Forelimb muscle (tissue), 1 donor: ENCODE measurements at places on chromosomes 1 and 21. TPM values are rescaled to one million over a fixed set of nuclear protein-coding genes. Genes with fewer than 3 reads are reported as not detected.

DNA sequence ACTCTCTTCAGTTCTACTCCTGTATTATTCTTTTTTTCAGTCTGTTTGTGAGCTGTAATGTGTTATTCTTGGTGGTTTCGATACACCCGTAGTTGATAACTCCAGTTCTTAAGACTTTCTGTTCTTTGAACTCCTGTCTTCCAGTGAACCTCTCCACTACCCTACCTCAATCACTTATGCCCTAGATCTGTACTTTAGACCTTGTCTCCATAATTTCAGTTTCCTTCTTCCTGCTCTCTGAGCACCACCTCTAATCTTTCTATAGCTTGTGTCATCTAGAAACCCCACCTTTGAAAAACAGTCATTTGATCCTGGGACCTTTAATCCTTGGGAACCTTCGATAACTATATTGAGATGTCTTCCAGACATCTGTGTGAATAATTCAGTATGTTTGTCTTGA is 159.3 kb downstream of the PIK3R3 start:
- no peak for DNase-seq

HMCN1 gene
- polyA plus RNA-seq = 13.6 TPM

GRCh38 chr21:45288441-45288841 is 746 bp upstream of the POFUT2 start:
- DNase-seq = no peak

DNA sequence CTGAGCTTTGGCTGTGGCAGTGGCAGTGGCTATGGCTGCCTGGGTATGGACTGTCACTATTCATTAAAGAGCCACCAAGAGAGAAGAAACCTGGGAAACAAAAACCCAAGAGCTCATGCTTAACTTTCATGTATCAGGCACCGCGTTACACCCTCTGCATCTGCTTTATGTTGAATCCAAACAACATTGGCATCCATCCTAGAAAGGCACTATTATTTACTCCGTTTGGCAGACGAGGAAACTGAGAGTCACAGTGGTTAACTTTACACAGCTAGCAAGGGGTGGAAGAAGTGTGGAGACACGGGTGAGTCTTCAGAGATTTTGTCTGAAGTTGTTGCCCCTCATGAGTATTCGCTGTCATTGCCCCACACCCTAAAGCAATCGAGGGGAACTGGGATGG is 63.8 kb downstream of the PLXNA2 start:
- no peak for DNase-seq

DNA sequence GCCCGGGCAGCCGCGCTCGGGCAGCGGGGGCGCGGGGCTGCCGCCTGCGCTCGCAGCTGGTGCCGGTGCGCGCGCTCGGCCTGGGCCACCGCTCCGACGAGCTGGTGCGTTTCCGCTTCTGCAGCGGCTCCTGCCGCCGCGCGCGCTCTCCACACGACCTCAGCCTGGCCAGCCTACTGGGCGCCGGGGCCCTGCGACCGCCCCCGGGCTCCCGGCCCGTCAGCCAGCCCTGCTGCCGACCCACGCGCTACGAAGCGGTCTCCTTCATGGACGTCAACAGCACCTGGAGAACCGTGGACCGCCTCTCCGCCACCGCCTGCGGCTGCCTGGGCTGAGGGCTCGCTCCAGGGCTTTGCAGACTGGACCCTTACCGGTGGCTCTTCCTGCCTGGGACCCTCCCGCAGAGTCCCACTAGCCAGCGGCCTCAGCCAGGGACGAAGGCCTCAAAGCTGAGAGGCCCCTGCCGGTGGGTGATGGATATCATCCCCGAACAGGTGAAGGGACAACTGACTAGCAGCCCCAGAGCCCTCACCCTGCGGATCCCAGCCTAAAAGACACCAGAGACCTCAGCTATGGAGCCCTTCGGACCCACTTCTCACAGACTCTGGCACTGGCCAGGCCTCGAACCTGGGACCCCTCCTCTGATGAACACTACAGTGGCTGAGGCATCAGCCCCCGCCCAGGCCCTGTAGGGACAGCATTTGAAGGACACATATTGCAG is 3.0 kb downstream of the ARTN start:
- no peak for DNase-seq

DNA sequence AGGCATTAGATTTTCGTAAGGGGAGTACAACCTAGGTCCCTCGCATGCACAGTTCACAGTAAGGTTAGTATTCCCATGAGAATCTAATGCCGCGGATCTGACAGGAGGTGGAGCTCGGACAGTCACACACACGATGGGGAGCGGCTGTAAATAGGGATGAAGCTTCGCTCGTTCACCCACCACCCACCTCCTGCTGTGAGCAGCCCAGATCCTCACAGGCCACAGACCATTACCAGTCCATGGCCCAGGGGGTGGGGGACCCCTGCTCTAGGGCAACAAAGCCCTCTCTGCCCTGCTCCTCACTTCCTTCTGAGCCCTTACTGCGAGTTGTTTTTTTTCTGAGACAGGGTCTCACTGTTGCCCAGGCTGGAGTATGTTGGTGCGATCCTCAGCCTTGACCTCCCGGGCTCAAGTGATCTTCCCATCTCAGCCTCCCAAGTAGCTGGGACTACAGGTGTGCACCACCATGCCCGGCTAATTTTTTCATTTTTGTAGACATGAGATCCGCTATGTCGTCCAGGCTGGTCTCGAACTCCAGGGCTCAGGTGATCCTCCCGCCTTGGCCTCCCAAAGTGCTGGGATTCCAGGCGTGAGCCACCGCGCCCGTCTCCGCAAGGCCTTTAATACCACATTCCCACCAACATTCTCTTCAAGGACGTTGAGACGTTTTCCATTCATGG is 21.3 kb downstream of the TRPM2 start:
- DNase-seq = no peak

- DNase-seq = no peak
These were observed 62.8 kb upstream of the BCAR3 start for GRCh38 chr1:93744299-93744988.

GRCh38 chr1:98502937-98503336 is 158.6 kb upstream of the SNX7 start:
- DNase-seq = no peak

AVPR1B gene
- polyA plus RNA-seq = 0.24 TPM

GRCh38 chr1:1616838-1617237 is 1.5 kb downstream of the MIB2 start:
- DNase-seq = no peak

DNA sequence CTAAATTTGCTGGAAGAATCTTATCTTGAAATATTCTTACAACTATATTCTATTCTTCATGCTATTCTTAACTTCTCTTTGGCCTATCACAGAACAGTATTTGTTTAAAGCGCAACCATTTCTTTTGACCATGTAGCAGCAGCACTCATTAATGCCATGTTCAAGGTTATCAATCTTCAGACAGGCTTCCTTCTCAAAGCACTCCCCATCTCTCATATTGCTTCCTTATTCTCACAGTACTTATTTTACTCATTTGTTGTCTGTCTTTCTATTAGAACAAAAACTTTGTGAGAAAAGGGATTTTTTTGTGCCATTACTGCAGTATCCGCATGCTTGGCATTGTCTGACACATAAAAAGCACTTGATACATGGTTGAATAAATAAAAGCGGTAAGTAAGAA is 89.7 kb downstream of the ATP1B1 start:
- no peak for DNase-seq

FAM72B gene
- polyA plus RNA-seq = 3.5 TPM

SEMA6C gene
- 97.0 TPM for polyA plus RNA-seq

- DNase-seq = no peak
These were observed 709 bp downstream of the TNFRSF14 start for GRCh38 chr1:2556678-2557481.

DNA sequence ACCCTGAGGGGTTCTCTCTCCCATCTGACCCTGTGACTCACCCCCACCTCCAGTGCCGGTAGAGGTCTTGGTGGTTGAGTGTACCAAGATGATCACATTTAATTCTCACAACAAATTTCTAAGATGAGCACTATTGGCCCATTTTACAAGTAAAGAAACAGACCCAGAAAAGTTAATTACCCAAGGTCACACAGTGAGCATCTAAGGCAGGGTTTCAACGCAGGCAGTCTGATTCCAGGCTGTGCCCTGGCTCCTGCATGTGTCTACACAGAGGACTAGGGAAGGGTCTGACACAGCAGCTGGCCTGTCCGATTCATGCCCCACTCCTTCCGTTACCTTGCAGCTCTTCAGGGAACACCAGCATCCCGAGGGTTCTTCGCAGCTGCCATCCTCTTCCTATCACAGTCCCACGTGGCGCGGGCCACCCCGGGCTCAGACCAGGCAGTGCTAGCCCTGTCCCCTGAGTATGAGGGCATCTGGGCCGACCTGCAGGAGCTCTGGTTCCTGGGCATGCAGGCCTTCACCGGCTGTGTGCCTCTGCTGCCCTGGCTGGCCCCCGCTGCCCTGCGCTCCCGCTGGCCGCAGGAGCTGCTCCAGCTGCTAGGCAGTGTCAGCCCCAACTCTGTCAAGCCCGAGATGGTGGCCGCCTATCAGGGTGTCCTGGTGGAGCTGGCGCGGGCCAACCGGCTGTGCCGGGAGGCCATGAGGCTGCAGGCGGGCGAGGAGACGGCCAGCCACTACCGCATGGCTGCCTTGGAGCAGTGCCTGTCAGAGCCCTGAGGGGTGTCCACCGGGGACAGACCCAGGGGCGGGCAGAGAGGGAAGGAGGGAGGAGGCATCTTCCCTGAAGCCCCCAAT is 7.5 kb downstream of the NCDN start:
- no peak for DNase-seq

DNA sequence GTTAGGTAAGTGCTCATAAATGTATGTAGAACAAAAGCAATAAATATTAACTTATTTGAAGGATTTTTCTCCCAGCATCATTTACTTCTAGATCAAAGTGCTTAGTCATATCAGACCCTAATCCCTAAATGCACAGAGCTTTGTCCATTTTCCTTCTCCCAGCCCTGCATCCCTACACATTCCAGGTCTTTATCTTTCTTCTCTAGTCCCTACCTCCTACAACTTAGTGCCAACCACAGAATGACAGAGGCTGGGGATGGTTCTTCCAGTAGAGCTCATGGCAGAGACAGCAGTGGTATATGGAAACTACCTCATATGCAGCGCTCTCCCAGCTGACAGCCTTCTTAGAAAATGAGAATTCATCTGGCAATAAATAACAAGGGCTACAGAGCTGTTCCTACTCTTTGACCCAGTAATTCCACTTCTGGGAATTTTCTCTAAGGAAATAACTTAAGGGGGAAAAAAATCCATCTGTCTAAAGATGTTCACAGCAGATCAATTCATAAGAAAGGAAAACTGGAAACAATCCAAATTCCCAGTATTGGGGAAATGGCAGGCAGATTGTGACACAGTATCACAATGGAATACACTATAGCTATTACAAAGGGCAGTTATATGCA is 62.9 kb upstream of the ROR1 start:
- DNase-seq = no peak

GRCh38 chr1:9434247-9435152 is 104.8 kb upstream of the SLC25A33 start:
- DNase-seq = no peak

C1orf185 gene
- not detected for polyA plus RNA-seq

S100A7A gene
- polyA plus RNA-seq = not detected

DNA sequence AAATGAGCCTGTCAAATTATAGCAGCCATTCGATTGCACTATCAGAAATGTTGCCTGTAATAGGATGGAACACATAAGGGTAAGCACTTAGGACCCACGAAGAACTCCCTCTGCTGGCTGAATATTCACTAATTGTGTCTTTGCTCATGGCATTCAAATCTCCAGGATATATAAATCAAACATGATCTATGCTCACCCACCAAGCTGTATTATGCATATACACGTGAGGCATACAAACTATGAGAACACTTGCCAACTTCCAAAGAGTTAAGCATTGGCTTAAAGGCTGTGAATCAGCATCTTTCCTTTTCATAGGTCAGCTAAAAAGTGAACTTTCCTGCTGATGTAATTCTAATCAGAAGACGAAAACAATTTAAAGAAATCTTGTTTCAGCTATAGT is 34.5 kb downstream of the TMPRSS15 start:
- peak; percentile 6 for DNase-seq

- DNase-seq = no peak
These were observed 5.5 kb upstream of the SPAG17 start for GRCh38 chr1:118190561-118190960.

DNA sequence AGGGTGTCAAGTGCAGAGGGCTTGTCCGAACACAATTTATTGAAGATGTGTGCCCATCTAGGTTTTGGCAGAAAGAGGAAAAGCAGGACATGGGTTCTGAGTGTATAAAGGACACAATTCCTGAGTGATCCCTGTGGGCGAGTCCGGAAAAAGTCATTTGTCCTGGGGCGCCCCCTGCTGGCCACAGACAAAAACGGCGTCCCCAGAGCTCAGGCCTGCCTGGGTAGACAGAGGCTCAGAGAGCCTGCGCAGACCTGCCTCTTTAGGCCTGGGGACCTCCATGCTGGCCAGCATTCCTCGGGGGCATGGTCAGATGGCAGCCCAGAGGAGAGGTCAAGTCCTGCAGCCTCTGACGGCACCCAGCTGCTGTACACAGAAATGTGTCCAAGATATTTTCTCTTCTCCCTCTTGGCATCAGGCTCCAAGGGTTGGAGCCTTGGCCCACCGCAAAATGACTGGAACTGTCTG is 65.5 kb upstream of the LRP8 start:
- peak; percentile 19 for DNase-seq

- DNase-seq = no peak
These were observed 267.9 kb downstream of the ZNF326 start for GRCh38 chr1:90262791-90263190.

EPHA8 gene
- polyA plus RNA-seq = 0.05 TPM

- no peak for DNase-seq
These were observed 21.1 kb downstream of the KCNN3 start for GRCh38 chr1:154848983-154849382.

DNA sequence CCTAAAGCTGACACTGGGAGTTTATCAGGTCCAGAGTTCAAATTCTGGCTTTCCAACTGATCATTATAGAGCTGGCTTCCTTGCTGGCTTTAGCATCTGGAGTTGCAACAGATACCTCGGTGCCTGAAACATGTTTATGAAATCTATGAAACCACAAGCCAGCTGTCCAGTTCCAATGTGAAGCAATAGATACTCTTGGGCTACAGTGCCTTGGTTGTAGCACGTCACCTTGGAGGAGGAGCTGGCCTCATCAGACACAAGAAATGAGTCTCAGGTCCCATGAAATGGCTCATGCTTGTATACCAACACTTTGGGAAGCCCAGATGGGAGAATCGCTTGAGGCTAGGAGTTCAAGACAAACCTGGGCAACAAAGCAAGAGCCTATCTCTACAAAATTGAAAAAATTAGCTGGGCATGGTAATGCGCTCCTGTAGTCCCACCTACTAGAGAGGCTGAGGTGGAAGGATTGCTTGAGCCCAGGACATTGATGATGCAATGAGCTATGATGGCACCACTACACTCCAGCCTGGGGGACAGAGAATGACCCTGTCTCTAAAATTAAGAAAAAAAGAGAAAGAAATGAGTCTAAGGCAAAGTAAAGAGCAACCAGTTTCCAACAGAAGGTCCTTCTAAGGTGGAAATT is 132.5 kb upstream of the ZNF648 start:
- no peak for DNase-seq

DNA sequence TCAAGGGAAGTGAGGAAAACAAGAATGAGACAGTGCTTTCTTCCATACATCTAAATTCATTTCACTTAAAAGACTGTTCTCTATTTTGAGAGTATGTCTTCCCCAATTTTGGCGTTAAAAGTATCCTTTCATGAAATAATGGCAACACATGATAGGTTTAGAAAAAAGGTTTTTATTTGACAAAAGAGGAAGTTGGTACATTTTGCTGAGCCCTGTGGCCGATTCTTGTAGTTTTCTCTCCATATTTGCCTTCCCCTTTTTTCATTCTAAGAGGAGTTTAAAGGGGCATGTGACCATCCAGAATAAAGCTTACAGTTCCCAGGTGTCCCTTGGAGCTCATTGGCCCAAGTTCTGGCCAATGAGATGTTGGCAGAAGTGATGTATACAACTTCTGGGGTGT is 140.4 kb upstream of the KCNE2 start:
- no peak for DNase-seq

PTPRF gene
- polyA plus RNA-seq = 10.4 TPM

- no peak for DNase-seq
These were observed 108.1 kb downstream of the SLC44A5 start for GRCh38 chr1:75502776-75503175.
